ENCODE measurements at places on chromosomes 4 and X.

- no peak for DNase-seq
Observed at GRCh38 chr4:8198206-8198905, 734 bp upstream of the SH3TC1 start.

GRCh38 chr4:75786938-75787337 lies 62.6 kb downstream of the USO1 start:
- no peak for DNase-seq

DNA sequence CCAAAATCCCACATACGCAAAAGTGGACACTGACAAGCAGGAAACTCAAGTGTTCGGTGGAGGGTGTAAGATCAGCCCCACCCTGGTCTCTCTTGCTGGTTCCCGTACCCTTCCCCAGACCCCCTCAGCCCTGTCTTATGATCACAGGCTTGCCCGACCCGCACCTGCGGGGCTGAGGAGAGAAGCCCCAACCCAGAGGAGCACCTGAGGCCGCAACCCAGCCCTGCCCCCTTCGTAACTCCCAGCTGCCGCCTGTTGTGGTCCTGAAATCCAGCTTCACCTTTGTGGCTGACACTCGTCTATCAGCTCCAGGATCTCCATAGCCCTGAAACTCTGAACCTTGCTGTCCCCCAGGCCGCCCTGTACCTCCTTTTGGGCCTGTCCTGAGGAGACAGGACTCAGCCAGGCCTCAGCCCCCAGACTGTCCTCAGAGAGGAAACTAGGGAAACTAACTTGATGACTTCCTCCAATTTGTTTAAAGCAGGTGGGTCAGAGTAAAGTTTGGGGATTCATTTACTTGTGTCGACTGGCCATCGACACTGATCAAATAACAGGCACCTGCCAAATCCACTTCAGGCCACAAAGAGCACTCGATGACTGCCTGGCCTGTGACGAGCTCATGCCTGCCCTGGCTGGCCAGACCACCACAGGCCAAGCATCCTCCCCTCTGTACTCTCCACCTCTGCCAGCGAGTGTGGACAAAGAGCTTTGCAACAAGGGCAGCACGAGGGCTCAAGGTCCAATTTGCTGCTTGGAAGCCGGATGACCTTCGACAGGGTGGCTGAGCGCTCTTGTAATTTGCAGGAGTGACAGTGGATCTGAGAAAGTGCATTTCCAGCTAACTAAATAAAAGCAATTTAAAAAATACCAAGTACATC lies 19.3 kb downstream of the DCTD start:
- DNase-seq, result no peak

DNA sequence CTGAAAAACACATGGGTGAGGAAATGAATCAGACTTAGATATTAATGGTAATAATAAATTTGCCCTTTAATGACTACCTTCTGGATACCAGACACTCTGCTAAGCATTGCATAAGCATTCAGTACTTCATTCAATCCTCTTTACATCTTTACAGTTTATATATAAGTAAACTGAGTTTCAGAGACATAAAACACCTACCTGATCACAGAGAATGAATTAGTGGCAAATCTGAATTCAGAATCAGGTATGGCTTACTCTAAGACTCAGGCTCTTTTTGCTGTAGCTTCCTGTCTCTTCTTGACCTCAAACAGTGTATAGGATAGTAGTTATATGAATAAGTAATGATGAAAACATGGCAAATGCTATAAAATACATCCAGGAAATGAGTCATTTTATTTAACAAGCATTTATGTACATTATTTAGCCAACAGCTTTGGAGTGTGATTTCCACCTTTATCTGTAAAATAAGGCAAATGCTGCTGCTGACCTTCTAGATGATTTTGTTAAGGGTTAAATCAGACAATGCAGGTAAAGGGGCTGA lies 83.9 kb downstream of the VEGFC start:
- no peak for DNase-seq

DNA sequence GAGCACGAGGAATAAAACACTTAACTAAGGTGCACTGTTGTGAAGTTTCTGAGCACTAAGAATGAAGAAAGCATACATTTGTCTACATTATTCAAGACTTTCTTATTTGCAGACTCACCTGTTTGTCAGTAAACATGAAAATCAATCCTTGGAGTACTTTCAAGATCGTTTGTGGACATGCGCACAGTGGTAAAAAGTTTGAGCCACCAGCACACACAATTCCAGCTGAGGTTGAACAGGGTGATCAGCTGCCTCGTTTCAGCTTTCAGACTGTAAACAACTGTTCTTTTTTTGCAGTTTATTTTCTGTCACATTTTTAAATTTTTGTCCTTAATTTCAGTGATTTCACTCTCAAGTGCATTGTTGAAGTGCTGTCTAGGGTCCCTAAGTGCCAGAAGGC lies 143.8 kb upstream of the VCX2 start:
- no peak for DNase-seq

DNA sequence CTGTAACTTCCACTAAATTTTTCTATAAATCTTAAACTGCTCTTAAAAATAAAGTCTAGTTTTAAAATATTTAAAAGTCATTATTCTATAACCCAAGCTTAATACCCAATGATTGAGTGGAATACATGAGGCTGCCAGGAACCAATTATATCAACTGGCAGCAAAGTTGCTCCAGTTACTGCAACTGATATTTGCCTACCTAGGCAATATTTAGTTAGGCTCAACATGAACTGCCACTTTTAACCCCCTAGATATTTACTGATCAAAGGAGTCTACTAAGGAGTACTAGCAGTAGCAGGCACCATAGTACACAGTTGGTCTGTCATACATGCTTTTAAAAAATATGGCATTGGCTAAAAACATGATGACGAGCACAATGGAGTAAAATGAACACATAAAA lies 29.9 kb upstream of the RADX start:
- DNase-seq, result no peak

DNA sequence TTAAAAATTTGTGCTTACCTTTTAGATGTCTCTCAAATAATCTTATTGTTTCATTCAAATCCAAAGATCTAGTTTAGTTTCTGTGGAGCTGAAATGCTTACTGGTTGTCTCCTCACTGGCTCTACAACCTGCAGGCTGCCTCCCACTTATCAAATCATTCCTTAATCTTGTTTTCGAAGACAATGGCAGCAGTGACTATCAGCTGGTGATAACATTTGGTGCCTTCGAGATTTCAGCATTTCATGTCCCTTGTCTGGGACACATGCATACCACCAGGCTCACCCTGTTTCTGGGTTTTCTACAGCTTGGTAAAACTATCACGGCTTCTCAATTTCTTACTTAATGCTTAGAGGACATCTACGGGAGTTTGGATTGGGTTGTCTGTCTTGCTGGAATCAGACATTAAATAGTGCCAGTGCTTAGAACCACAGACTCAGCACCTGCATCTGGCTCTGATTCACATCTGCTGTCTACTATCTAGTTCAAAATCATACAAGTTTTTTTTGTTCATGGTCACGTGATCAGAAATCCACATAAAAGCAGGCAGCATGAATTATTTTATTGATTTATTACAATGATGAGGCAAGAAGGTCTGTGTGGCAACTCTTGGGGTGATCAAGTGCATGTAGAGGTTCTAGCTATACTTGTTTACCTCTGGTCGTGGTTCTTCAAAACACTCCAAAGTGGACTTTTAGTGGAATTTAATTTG lies 32.0 kb upstream of the SMARCAD1 start:
- no peak for DNase-seq
